ENCODE measurements at places on chromosomes 11 and 22. TPM values are rescaled to one million over a fixed set of nuclear protein-coding genes. Genes with fewer than 3 reads are reported as not detected.

Gene PRAME
- 0.15 TPM for total RNA-seq

Gene LRRC10B
- 0.18 TPM for total RNA-seq

Gene DAGLA
- 5.1 TPM for total RNA-seq

Gene GNAZ
- 0.78 TPM for total RNA-seq

DNA sequence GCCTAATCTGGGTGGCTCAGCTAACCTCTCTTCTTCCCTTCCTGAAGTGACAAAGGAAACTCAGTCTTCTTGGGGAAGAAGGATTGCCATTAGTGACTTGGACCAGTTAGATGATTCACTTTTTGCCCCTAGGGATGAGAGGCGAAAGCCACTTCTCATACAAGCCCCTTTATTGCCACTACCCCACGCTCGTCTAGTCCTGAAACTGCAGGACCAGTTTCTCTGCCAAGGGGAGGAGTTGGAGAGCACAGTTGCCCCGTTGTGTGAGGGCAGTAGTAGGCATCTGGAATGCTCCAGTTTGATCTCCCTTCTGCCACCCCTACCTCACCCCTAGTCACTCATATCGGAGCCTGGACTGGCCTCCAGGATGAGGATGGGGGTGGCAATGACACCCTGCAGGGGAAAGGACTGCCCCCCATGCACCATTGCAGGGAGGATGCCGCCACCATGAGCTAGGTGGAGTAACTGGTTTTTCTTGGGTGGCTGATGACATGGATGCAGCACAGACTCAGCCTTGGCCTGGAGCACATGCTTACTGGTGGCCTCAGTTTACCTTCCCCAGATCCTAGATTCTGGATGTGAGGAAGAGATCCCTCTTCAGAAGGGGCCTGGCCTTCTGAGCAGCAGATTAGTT, 14.2 kb upstream of the UVRAG start:
- DNase-seq: no peak

GRCh38 chr22:48516571-48516970, 1311.1 kb downstream of the BRD1 start:
- DNase-seq: no peak

GRCh38 chr11:62390722-62391121, 28.1 kb upstream of the SCGB1A1 start:
- no peak for DNase-seq

Measured in glomerular endothelial cell (primary cell).